Psoas muscle (tissue), 8 donors: ENCODE measurements at places on chromosomes 11 and 22. TPM values are rescaled to one million over a fixed set of nuclear protein-coding genes. Genes with fewer than 3 reads are reported as not detected.

Gene ACRV1
- not detected for total RNA-seq

Gene H19
- total RNA-seq = 10,740 TPM

Gene CHEK1
- total RNA-seq = 0.44 TPM

Gene YPEL4
- total RNA-seq = not detected

Gene OR5T3
- not detected for total RNA-seq

Gene LSP1
- 16.0 TPM for total RNA-seq

Gene RAG1
- total RNA-seq = 0.44 TPM

Gene TBX10
- total RNA-seq = not detected

Gene OR52A1
- total RNA-seq = not detected

Gene FAR1
- total RNA-seq = 23.8 TPM

Gene MMP27
- total RNA-seq = not detected

Gene OR8B2
- total RNA-seq = not detected

Gene FJX1
- total RNA-seq = 2.4 TPM

Gene IL17REL
- total RNA-seq = not detected

Gene PARVA
- 8.3 TPM for total RNA-seq

Gene PTGDR2
- 1.2 TPM for total RNA-seq

Gene SYT9
- total RNA-seq = not detected

Gene PTDSS2
- 19.6 TPM for total RNA-seq

Gene SDHAF2
- total RNA-seq = 30.7 TPM

Gene MB
- 6,836 TPM for total RNA-seq

Gene PAX6
- total RNA-seq = not detected

Gene OR9Q2
- total RNA-seq = not detected

Gene KLHL22
- 16.8 TPM for total RNA-seq

Gene KRTAP5-1
- total RNA-seq = not detected

Gene BATF2
- total RNA-seq = 2.4 TPM

Gene STK33
- 8.2 TPM for total RNA-seq

Gene TEX12
- total RNA-seq = not detected
